Activated CD8-positive, alpha-beta memory T cell treated with anti-CD3 and anti-CD28 coated beads for 1 hour (primary cell): ENCODE measurements at places on chromosomes 7 and 10.

DNA sequence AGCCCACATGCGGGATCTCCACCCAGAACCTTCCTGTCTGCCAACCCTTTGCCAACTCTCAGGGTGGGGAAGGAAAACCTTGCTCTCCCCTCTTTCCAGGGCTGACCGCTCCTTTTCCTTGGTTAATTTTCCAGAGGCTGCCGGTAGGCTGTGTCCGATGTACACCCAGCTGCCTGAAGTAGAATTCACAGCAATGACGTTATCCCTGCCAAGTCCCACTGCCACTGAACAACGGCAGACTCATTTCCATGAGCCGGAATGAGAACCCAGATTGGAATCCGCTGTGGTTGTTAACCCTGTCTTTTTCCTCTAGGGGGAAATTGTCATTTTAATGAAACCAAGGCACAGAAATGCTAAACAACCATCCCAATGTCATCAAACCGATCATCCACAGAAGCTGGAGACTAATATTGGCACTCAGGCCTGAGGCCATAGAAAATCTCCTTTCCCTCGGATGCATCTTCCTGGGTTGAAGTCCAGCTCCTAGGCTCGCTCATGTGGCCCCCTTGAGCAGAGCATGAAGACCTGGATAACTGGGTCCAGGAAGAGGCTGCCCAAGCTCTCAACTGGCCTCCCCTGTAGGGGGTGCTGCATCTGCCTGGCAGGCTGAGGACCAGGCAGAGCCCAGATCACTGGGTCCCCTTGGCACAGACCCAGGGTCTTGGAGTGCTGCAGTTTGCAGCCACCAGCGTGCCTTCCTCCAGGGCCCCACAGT, 30.4 kb downstream of the KLRG2 start:
- no peak for DNase-seq

DNA sequence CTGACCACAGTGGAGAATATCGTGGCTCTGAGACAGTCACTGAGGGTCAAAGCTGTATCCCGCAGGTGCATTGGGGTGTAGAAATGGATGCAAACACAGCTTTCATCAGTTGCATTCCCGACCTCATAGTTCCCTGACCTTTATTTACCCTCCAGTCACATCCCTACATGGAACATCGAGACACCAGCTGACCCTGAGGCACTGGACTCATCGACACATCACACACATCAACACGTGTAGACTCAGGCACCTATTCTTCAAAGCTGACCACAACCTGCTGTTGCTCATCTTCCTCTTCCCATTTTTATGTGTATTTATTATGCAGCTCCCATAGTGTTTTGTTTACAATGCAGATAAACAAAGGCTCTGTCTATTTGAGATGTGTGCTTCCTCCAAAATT, 396.9 kb upstream of the NRP1 start:
- DNase-seq = no peak

DNA sequence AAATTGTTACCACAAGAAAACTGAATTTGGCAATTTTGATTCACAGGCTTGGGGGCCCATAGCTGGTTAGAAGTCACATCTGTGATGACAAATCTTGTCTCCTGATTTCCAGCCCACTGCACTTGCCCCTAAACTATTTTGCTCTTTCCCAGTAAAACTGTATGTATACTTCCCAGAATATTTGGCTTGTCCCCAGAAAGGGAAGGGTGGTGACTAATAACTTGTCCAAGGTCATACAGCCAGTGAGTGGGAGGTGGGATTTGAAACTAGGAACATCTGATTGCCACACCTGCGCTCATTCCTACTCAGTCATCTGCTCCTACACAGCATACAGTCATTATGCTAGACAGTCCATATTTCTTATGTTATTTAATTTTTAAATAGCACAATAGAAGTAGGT, 304.5 kb downstream of the SDHAF3 start:
- no peak for DNase-seq

- DNase-seq = no peak
Observed at GRCh38 chr7:26279405-26279804, 12.3 kb upstream of the SNX10 start.

DNA sequence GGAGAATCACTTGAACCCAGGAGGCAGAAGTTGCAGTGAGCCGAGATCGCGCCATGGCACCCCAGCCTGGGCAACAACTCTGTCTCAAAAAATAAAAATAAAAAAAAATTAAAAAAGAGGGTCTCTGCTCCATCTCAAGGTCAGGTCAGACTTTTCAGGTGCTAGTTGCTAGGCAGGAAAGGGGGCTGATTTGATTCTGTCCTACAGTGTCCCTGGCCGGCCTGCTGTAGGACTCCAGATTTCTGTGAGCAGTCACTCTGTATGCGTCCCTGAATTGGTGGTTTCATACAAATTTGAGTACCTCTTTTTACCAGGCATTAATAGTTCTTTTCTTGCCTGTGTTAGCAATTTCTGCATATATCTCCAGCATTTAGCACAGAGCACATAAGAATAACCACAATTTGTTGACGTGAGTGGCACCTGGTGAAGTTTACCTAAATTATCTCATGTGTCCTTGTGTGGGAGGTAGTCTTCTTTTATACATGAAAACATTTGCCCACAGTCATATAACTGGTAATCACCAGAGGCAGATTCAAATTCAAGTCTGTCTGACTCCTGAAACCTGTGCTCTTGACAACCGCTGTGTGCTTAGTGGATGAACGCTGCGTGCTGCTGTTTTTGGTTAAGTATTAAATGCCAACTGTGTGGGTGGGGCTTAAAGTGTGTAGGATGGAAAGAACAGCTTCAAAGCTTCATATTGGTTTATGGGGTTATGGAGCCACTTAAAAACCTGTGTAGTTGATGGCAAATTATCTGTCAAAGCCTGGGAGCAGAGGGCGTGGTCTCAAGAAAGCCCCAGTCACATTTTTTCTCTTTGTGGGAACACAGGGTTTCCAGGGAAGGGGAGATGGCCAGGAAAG, 3.2 kb upstream of the ZNF775 start:
- no peak for DNase-seq

DNA sequence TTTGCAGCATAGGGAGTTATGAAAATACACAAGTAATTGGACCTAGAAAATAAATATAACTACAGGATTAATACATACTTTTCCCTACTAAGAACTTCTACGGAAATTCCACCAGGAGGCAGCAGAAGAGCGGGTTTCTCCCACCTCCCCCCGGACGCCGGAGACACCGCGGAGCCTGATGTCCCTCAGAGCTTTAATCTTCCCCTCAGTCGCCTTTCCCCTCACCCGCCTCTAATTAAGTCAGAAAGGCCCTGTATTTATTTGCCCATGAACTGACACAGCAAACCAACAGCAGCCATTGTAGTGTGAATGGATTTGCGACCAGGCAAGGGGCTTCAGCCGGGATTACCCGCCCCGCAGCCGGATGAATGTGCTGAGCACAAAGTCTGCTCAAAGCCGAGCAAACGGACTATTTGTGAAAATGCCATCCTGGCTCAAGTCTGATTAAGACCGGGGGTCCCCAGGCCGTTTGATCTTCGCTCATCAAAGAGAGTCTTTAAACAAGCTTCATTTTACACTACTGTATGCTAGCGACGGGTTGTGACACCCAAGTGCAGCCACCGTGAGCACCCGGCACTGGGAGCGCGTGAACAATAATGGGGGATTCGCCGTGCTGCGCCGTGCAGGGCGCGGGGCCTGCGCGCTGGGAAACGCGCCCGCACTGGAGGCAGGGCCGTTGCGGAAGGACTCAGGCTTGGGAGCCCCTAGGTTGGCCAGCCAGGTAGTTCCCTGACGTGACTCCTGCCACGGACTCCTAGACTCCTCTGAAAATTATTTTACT, 5.6 kb upstream of the DKK1 start:
- no peak for DNase-seq

GRCh38 chr7:25310896-25311295, 82.6 kb upstream of the NPVF start:
- DNase-seq = no peak

- no peak for DNase-seq
Observed at GRCh38 chr7:42217053-42217452, 20.0 kb downstream of the GLI3 start.
